NCI-H748 treated with DMSO at 0.1 percent for 48 hours (cell line): ENCODE measurements at places on chromosomes 5 and 9.

DNA sequence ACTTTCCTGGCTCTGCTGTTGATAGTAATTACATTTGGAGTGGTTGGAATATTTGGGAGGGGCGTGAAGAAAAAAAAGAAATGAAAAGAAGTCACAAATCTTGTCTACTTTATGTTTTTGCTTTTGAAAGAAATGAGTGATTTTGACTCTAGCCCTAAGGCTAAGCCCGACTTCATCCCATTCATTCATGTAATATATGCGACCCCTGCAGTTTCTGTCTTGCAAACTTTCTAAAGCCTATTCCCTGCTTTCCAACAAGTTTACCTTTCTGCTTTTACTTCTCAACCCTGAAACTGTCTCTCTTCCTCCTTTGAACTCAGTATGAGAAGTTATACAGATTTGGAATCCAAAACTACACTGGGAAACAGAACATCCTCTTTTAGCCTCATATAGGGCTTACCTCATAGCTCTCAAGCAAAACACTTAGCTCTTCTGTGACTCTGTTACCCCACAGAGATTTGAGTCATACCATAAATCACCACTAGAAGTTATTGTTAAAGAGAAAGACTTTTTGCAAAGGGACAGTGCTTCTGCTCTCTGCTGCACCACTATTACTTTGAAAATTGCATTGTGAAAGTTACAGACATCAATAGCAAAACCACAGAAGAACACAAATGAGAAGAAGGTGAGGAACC lies 1.6 kb downstream of the CFAP95 start:
- no peak for DNase-seq

DNA sequence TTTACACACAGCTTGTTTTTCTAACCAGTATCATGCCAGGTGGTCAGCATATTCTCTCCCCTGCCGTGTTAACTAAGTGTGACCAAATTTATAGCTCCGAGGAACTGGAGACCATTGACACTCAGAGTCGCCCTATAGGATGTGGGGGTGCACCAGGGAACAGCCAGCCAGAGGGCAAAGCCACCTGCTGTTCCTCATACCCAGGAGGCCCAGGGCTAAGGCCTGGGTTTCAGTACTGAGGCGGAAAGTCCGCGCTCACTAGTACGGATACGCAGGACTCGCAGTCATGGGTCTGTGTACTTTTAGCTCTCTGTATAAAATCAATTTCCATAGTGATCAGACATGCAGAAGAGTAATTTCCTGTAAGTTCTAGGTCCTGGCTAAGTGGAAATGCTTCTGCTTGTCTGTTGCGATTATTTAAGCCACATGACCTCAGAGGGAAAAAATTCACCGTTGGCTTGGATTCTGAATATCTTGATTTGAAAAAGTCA lies 247.0 kb downstream of the AOPEP start:
- DNase-seq = no peak

- DNase-seq = no peak
Measured at GRCh38 chr5:157612581-157612980, 37.0 kb upstream of the ADAM19 start.

DNA sequence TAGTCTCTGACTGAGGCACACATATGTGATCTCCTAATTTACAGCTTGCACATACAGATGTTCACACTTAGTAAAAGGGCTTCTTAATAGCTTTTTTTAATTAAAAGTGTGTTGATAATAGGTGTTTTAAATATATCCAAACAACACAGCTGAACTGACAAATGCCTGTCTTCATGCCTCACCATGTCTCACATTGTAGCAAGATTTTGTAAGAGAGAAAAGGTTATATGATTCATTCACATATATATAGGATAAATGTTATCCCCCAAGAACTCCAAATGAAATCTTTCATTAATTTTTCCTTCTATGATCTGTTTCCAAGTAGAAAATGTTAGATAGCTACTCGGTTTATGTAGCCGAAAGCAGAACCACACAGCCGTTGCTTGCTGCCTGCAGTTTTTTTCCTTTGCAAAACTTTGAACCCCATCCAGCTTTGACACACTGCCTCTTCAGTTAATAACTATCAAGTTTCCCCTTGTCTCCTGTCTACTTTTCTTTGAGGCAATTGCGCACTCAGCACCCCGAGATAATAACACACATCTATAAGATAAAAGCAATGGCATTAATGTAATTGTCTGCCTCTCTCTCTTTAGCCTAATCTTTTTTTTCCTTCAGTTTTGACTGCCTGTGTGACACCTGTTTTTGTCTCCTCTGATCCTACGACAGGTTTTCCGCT lies 299.2 kb downstream of the BNC2 start:
- no peak for DNase-seq

DNA sequence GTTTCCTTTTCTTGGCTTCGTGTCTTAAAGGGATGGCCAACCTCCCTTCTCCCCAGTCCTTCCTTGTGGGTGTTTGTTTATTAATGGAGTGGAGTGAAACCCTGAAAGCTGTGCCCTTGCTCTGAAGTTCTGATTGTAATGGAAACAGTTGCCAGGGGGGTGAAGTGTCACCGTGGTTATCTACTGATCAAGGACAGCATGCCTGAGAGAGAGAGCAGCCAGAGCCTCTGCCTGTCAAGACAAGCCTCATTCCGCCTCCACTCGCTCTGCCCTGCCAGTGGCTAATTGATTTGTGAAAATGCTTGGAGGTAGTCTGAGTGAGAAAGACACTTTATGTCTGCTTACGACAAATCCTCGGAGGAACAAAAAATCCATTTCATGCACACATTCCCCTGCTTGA lies 143.7 kb upstream of the SLC30A5 start:
- no peak for DNase-seq
